ENCODE measurements at places on chromosomes 2 and 18.

DNA sequence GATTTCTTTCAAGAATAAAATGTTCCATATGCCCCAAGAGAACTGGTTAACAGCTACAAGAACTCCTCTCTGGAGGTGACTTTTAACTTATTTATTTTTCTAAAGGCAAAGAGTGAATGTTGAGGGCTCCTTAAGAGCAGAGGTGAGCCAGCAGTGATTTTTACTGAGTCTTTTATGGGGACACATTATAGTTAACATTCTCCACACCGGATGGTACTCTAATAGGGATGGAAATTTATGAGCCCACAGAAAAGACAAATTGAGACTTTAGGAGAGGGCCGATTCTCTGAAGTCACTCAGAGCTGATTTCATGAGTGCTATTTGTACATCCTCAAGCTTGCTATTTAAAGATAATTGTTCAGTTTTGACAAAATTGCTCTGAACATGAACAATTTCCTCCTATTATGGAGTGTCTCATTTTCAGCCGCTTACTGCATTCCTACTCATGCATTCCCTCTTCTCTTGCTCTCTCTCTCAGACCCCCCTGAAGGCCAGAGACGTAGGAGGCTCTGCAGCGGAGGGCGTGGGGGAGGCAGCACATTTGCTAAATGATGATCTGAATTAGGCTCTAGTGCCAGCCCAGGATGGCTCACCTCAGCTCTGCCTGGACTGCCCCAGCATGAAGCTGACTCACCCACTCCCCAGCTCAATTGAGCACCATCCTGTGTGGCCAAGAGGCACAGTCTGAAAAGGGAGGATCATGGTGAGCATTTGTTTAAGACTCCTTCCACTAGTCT is 5.9 kb upstream of the RPL37A start:
- no peak for DNase-seq

GRCh38 chr2:155100261-155100660 is 401.8 kb downstream of the KCNJ3 start:
- no peak for DNase-seq

- DNase-seq: no peak
These were observed 124.8 kb downstream of the FIGN start for GRCh38 chr2:163610817-163611556.

DNA sequence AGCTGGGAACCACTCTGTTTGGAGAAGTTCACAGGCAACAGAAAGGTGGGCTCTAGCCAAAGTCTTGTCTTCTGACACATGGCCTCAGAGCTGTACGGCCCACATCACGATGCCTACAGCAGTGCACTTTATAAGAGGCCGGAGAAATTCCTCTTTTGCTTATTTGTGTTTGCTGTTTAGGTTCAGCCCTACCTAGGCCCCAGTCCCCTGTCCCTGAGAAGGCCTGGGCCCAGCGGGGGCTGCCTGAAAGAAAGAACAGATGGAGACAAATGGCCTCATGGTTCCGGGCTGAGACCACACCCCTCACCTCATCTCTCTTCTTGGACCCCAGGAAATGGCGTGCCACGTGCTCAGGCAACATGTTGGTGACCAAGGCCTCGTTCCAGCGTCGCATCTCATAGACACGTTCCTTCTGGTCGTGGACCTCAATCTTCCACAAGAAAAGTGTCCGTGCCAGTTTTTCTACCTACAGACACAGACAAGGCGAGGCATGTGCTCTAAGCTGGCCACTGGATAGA is 30.9 kb downstream of the CENPO start:
- no peak for DNase-seq

DNA sequence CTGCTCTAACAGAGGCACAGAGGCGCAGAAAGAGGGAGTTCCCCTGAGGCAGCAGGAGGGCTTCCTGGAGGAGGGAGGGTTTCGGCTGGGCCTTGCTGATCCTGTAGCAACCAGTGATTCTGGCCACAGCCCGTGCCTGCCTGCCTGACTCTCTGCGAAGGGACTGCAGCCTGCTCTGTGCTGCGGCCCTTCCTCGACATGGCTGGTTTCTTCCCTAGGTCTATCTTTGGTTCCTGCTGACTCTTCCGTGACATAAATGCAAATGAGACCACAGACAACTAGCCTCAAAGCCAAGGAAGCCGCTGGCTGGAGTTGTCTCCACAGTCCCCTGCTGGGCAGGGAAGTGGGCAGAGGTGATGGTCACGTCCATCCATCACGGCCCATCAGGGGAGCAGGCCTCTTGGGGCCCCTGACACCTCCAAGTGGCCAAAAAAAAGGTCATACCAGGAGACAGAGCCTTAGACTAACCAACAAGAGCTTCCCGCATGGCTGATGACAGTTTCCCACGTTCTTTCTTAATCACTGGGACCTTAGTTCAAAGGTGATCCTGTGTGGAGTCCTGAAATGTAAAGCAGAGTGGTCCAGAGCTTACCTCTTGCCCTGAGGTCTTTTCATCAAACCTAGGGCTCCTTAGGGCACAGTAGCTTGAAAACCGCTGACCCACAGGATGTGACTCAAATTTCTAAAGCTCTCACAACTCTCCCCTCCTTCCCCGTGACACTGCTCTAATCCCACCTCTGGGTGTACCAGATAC is 55.3 kb downstream of the HS1BP3 start:
- DNase-seq: no peak

DNA sequence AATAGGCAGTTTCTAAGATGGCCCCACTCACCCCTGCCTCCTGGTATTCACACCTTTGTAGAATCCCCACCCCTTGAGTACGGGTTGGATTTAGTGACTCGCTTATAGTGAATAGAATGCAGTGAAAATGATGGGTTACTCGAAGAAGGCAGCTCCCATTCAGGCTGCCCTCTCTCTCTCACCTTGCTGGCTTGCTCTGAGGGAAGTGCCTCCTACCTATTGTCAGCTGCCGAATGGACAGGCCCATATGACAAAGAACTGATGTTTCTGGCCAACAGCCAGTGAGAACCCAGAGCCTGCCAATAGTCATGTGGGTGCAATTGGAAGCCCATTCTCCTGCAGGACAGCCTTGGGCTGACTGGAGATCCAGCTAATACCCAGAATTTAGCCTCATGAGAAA is 22.1 kb upstream of the RNF103 start:
- no peak for DNase-seq

GRCh38 chr2:75579186-75579585 is 18.4 kb upstream of the EVA1A start:
- no peak for DNase-seq

- no peak for DNase-seq
These were observed 91.1 kb upstream of the ARHGAP28 start for GRCh38 chr18:6638447-6638846.

DNA sequence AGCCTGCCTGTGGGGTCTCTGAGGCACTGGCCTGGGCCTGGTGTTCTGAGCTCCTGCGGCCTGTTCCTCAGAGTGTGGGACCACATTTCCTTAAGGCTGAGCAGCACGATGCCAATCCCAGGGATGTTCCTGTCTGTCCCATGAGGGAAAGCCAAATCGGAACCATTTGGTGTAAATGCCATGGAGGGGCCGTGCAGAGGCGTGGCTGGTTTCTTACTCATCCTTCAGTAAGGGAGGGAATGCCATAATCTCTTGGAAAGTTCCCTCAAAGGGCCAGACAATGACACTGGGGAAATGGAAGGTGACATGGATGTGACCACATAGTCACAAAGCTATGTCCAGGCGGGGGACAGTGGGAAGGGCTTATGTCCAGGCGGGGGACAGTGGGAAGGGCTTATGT is 14.4 kb upstream of the PTMA start:
- no peak for DNase-seq

DNA sequence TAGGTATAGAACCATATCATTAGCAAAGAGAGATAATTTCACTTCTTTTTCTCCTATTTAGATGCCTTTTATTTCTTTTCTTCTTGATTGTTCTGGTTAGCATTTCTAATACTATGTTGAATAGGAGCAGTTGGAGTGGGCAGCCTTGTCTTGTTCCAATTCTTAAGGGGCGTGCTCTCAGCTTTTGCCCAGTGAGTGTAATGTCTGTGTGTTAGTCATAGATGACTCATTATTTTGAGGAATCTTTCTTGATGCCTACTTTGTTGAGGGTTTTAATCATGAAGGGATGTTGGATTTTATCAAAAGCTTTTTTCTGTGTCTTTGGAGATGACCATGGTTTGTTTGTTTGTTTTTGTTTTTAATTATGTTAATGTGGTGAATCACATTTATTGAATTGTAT is 1453.1 kb upstream of the SLC39A10 start:
- DNase-seq: no peak

DNA sequence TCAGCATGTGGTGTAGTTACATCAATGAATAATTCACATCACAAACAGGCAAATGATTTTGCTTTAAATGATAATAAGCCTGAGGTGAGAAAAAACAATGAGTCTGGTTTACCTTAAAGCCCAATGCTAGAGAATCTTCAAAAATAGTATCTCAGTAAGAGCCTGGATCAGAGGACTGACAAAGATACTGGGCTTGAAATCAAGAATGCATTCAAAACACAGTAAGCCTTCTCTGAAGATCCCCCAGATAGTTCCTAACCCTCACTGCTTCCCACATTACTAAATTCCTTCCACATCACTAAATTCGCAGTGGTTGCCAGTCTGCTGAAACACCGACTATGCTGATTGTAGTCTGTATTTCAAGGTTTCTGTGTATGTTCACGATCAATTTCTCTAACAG is 514.9 kb downstream of the SUCLG1 start:
- DNase-seq: no peak

- no peak for DNase-seq
These were observed 39.1 kb upstream of the ALPP start for GRCh38 chr2:232339121-232340081.

GRCh38 chr18:63137999-63138435 is 181.6 kb downstream of the BCL2 start:
- peak; percentile 40 for DNase-seq

All from stimulated activated naive CD4-positive, alpha-beta T cell treated with Interleukin-2 at 50 U/mL for 16 hours (primary cell).